ENCODE measurements at places on chromosomes 1 and 21.

DNA sequence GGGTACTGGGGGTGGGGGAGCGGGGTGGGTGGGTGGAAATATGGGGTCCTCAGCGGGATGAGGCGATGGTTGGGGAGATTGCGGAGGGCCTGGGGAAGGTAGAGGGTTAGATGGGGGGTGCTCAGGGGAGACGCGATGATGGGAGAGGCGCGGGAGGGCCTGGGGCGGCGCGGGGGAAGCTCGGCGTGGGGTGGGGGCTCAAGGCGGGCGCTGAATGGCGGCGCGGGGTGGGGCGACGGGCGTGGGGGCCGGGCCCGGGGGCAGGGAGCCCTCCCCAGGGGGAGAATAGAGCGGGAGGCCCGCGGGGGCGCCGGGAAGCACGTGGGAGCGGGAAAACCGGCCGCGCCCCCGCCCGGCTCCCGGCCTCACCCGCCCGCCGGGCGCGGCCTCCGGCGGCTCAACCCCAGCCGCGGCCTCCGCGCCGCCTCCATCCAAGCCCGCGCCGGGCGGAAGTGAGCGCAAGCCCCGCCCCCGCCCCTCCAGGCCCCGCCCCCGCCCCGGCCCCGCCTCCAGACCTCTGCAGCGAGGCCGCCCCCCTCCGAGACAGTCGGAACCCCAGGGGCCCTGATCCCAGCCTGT, at the start of gene FAAP20:
Gene FAAP20 (minus strand): TSS at position 454 of the 579 bp plus-strand sequence. CDS start 23 bp downstream, at position 431.
- peak; percentile 96 for DNase-seq

GRCh38 chr1:191943684-191944083, 214.6 kb upstream of the RGS18 start:
- DNase-seq = no peak

GRCh38 chr1:154628121-154628405, 20.1 kb upstream of the ADAR start:
- no peak for DNase-seq

DNA sequence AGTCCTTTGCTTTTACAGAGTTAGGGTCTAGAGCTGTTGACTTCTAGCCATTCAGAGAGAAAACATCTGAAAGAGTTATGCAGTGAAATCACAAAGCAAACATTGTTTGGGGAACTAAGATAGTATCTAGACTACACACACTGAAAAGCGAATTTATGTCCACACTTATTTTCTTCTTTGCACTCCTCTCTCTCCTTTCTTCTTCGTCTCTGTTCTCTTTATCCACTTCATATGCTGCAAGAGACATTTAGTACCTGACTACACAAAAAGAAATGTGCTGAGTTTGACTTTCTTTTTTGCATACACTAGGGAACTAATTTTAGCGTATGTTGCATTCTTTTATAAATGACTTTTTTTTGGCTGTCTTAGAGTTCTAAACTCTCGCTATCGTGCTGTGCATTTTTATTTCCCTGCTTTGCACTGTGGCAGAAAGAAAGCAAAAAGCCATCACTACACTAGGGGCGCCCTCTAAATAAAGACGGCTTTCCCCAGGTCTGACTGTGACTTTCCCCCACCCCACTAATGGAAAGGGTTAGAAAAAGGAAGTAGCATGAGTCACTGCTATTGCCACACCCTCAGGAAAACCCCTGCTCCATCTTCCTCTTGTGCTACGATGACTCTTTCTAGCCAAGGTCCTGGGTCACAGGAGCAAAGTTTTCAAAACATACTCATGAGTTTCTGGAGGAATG, 65.7 kb downstream of the MAP3K7CL start:
- peak; percentile 98 for DNase-seq

DNA sequence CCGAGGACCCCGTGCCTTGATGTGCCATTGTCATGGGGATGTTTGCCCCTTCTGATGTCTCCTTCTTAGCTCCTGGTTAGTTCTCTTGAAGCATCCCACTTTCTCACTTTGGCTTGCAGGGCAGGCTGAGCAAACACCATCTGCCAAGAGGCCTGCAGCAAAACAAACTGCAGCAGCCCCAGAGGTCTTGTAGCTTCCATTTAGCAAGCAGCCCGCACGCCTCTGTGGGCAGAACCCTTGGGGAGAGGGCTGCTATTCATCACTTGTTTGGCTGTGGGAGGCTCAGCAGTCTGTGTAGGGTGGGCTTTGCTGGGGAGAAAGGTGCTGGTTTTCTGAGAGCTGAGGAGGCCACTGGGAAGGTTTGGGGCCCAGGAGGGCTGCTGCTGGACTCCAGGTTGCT, 56.7 kb downstream of the KCNC4 start:
- no peak for DNase-seq

All from bone marrow (tissue), 2 donors.